PC-9 (cell line): ENCODE measurements at places on chromosomes 16 and 17. TPM values are rescaled to one million over a fixed set of nuclear protein-coding genes. Genes with fewer than 3 reads are reported as not detected.

GRCh38 chr16:3223913-3224515, 10.9 kb downstream of the ZNF200 start:
- no peak for DNase-seq

- no peak for DNase-seq
These were observed 37.9 kb upstream of the CAPN15 start for GRCh38 chr16:489606-490005.

DNA sequence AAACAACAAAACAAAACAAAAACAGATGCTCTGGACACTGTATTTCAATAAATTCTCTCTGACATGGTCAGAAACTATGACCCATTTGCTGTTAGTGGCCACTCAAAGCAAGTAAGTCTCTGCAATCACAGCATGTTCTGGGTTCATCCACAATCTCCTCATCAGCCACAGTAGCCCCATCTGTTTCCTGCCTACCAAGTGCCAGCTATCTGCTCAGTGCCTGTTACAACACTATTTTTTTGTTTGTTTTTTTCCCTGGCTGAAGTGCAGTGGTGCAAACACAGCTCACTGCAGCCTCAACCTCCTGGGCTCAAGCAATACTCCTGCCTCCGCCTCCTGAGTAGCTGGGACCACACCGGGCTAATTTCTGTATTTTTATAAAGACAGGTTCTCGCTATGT, 137.9 kb downstream of the SOX9 start:
- no peak for DNase-seq

DNA sequence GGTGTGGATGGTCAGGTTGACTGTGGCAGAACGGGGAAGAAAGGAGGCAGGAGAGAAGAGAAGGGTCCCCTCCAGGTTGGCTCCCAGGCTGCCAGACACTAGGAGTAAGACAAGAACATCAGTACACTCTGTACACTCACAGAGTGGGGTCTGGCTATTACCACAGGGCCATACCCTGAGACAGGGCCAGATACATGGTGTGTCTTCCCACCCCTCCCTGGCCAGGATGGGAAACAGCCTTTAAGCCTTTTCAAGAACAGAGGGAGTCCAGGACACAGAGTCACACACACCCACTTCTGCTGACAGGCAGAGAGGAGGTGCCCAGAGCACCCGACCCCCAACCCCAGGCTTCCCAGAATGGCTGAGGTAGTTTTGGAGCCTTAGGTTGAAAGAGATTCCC, 99.4 kb downstream of the LITAF start:
- DNase-seq: no peak

DNA sequence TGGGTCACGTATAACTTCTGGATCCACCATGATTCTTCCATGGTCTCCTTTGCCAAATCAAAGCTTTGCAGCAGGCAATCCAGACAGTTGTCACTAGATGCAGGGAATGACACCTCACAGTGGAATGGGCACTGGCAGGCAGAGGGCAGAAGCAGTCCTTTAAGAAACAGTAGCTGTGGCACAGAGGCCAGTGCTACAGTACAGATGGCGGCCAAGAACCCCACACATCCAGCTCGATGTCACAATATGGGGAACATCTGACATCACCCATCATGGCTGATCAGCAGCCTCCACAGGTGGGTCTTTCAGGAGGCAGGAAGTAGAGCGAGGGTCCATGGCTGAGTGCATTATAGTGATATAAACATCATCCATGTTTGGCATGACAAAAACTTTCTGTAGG, 18.8 kb upstream of the ERN1 start:
- DNase-seq: peak; percentile 21

GRCh38 chr17:63524051-63524450, 893 bp downstream of the KCNH6 start:
- DNase-seq: no peak

DNA sequence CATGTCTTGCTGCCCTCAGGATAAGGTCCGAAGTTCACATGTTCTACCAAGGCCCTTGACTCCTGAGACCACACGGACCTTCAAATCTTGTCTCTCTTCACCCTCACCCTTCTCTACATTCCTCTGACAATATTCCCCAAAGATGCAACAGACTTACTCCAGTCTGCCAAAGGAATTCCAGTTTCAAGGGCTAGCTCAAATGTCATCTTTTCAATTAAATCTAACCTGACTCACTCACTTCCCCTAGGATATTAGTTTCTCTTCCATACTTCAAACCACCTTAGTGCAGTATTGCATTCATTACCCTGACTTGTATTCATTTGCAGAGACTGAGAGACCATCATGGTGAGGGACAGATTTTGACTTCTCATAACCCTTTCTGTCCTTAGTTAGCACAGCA, 59.6 kb upstream of the ADCY9 start:
- DNase-seq: no peak

DNA sequence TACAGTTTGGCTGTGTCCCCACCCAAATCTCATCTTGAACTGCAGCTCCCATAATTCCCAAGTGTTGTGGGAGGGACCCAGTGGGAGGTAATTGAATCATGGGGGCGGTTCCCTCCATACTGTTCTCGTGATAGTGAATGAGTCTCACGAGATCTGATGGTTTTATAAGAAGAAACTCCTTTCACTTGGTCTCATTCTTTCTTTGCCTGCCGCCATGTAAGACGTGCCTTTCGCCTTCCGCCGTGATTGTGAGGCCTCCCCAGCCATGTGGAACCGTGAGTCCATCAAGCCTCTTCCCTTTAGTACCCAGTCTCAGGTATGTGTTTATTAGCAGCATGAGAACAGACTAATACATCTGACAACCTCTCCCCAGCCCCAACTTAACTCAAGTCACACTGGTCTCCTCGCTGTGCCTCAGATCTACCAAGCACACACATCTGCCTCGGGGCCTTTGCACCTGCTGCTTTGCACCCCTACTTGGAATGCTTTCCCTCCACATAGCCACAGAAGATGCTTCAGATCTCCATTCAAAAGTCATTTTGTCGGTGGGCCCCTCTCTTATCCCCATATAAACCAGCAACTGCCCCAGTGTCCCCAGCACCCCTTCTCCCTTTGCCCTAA, 74.4 kb downstream of the RPH3AL start:
- no peak for DNase-seq

GRCh38 chr16:68379472-68380347, 68.6 kb downstream of the SMPD3 start:
- no peak for DNase-seq

- DNase-seq: no peak
These were observed 692 bp upstream of the SOCS1 start for GRCh38 chr16:11256661-11257130.

GRCh38 chr17:32265192-32265923, at the start of gene RHBDL3:
Gene RHBDL3, plus strand, starts transcription at chr17:32265832. Its CDS starts 358 bp downstream, at chr17:32266190.
- DNase-seq: no peak

DNA sequence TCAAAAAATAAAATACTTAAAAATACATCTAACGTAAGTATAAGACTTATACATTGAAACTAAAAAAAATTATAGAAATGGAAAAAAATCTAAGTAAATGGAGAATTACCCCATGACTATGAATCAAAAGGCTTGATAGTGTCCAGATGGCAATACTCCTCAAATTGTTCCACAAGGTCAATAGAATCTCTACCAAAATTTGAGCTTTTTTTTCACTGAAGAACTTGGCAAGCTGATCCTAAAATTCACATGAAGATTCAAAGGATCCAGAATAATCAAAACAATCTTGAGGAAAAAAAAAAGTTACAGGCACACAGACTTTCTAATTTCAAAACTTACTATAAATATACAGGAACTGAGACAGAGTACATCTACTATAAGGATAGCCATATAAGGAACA, 448.4 kb upstream of the CDH11 start:
- DNase-seq: no peak

GRCh38 chr16:73543970-73544599, 496.2 kb upstream of the ZFHX3 start:
- DNase-seq: no peak

- no peak for DNase-seq
These were observed at the start of gene LAT for GRCh38 chr16:28984619-28985135. Gene LAT, plus strand, starts transcription at chr16:28985052. Its CDS starts 366 bp downstream, at chr16:28985418.

GRCh38 chr17:16243385-16243784, 26.4 kb downstream of the PIGL start:
- DNase-seq: no peak

DNA sequence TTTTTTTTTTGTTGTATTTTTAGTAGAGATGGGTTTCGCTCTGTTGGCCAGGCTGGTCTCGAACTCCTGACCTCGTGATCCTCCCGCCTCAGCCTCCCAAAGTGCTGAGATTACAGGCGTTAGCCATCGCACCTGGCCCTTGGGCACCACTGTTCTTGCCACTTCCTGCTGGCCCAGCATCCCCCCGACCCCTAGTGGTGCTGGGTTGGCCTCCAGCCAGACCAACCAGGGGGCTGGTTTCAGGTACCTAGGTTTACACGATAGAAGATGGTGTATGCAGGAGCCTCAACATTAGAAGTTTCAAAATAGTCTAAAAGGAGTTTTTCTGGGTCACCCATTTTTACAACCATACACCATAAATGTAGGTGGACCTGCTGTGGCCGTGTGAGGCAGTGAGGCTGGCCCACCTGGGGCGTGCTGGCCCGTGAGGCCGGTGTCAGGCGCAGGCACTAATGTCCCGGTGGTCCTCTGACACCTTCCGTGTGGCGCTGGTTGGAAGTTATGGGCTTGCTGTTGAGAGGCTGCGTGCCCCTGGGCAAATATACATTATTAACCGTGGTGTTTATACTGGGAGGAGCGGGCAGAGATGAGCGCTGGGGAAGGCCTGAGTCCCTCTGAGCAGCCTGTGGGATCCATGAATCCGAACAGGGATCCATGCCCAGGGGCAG, 43.5 kb downstream of the CFAP20 start:
- DNase-seq: no peak

DNA sequence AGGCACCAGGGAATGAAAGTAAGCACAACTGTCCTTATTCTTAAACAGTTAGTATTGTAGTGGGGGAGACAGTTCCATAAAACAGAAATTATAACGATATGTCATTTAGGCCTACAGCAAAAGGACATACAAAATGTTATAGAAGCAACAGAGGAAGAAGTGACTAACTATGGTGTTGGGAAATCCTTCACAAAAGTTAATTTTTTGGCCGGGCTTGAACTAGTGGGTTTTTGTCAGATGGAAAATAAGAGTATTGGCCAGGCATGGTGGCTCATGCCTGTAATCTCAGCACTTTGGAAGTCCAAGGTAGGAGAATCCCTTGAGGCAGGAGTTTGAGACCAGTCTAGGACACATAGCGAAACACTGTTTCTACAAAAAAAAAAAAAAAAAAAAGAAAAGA, 127.8 kb downstream of the SSH2 start:
- DNase-seq: no peak

- DNase-seq: no peak
These were observed 141.8 kb downstream of the NPIPB5 start for GRCh38 chr16:22652463-22652845.

- no peak for DNase-seq
These were observed 30.2 kb downstream of the CACNG5 start for GRCh38 chr17:66865151-66865550.

GRCh38 chr17:77328823-77329740, 188.3 kb downstream of the SEC14L1 start:
- no peak for DNase-seq

DNA sequence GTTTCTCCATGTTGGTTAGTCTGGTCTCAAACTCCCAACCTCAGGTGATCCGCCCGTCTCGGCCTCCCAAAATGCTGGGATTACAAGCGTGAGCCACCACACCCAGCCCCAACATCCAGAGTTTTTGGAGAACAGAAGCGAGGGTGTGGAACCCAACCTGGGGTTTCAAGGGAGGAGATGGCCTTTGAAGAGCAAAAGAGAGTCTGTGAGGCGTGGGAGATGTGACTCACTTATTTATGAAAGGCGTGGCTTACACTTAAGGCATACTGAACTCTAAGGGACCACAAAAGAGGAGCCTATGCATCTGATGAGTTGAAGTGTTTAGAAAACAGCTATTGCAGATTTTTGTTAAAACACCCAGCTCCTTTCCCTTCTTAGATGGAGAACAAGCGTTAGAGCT, 18.9 kb downstream of the ARSG start:
- DNase-seq: peak; percentile 75

DNA sequence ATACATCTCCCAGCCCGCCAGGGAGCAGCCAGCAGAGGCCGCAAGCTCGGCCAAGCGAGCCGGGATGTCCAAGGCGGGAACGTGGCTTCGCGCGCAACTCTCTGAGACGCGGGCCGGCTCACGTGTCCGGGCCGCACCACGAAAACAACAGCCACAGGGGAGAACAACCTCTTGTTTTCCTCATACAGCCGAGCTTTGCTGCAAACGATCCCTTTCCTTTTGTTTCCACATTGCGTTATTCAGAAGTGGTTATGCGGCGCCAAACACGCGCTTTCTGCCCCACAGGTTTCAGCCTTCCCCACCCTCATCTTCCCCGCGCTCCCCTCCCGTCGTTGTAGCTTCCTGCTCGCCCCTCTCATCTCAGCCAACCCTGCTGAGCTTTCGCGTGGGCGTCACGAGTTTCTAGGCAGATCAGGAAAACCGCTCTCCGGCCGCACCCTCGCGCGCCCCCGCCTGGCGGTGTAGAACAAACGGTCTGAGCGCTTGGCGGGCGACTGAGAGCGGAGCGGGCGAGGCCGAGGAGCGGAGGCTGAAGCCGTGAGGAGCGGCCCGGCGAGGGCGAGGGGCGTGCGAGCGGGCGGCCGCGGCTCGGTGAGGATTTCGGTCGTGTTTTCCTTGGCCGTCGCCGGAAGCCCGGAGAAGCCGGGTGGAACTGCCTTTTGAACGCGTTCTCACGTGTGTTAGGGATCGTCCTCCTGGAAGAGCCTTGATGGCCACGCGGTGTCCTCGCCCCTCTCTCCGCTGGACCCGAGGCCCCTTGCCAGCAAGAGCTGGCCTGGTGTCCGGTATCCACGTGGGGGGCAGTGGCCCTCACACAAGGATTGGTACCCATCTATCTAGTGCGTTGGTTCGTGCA, 6.6 kb upstream of the SMARCD2 start:
- peak; percentile 85 for DNase-seq

GRCh38 chr16:56094231-56094630, 97.1 kb upstream of the GNAO1 start:
- DNase-seq: no peak

GRCh38 chr16:71367241-71367976, 8.9 kb downstream of the CALB2 start:
- DNase-seq: peak; percentile 38

GRCh38 chr16:12348733-12349704, 372.5 kb downstream of the SNX29 start:
- no peak for DNase-seq

NME3 gene
- 49.0 and 87.8 TPM in 2 replicates for total RNA-seq

MMP28 gene
- total RNA-seq: 2.8 and 6.4 TPM in 2 replicates

CCL14 gene
- total RNA-seq: not detected in 2 replicates

NPIPA2 gene
- total RNA-seq: 2.6 and 3.0 TPM in 2 replicates

ITGAD gene
- total RNA-seq: not detected in 2 replicates

PMP22 gene
- 2.6 and 3.1 TPM in 2 replicates for total RNA-seq

BRIP1 gene
- total RNA-seq: 14.4 and 16.0 TPM in 2 replicates

DEXI gene
- 33.1 and 42.4 TPM in 2 replicates for total RNA-seq

SEZ6L2 gene
- total RNA-seq: 46.5 and 64.0 TPM in 2 replicates

GUCY2D gene
- total RNA-seq: 0.79 TPM in 1 of 2 replicates, not detected in the other

VAT1L gene
- total RNA-seq: not detected in 2 replicates

CCL4 gene
- not detected in 2 replicates for total RNA-seq

VWA3A gene
- total RNA-seq: 0.73 and 0.83 TPM in 2 replicates
